ENCODE measurements at places on chromosomes 5 and 9.

GRCh38 chr5:176593273-176593869, 16.6 kb downstream of the GPRIN1 start:
- no peak for DNase-seq

DNA sequence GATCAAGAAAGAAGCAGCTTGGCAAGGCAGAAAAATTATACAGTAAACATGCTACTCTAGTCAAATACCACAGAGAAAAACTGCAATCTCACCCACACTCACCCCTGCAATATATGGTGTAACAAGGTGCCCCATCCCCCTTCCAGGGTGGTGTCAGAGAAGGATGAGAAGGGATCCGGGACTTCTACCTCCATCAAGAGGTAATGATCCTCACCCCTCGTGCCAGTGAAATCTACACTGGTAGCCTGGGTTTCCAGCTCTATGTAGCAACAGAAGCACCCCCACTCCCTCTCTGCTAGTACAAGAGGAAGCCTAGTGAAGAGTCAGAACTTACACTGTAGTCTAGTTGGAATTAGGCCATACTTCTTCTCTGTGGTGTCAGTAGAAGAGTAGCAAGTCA, 18.9 kb downstream of the SLCO4C1 start:
- DNase-seq, result no peak

DNA sequence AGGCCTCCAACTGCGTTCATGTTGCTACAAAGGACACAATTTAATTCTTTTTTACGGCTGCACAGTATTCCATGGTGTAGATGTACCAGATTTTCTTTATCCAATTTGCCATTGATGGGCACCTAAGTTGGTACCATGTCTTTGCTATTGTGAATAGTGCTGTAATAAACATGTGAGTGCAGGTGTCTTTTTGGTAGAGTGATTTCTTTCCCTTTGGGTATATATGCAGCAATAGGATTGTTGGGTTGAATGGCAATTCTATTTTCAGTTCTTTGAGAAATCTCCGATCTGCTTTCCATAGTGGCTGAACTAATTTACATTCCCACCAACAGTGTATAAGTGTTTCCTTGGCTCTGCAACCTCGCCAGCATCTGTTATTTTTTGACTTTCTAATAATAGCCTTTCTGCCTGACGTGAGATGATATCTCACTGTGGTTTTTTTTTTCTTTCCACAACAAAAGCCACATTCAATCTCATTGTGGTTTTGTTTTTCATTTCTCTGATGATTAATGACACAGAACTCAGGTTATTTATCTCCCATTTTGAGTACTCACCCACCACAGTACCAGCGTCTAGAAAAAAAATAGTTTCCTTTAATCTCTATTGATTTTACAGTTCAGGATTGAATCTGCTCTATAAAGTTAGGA, 21.9 kb downstream of the ARRDC3 start:
- no peak for DNase-seq

DNA sequence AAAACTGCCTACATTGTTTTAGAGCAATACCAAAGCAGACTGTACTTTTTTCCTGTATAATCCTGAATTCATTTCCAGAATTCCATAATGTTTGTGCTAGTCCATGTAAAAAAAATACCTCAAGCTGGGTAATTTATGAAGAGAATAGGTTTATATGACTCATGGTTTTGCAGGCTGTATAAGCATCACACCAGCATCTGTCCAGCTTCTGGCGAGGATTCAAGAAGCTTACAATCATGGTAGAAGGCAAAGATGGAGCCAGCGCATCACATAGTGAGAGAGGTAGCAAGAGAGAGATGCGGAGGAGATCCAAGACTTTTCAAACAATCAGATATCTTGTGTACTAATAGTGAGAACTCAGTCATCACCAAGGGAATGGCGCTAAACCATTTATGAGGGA, 280.3 kb upstream of the CDH9 start:
- DNase-seq, result no peak

DNA sequence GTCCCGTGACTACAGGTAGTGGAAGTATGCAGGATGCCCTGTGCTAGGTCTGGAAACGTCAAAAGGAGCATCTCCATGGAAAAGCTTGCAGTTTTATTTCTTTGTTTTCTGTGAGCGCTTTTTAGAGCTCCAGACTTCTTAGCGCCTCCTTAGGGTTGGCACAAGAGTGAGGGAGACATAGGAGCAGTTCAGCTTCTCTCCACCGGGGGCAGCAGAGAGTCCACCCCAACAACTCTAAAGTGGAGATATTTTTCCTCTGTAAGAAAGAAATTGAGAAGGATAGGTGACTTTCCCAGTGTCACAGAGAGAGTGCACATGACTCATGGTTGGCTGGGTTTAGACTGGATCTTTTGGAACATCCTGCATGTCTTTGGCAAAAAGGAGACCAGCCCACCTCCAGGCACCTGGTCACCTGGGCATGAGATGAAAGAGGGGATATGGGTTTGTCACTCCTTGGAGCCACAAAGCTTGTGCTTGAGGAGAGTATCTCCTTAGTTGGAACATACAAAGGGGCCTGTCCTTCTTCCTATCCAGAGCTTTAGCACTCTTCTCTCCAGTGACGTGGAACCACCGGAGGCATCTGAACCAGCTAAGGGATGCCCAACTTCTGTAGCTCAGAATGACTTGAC, 637.7 kb downstream of the SEMA5A start:
- peak; percentile 51 for DNase-seq

DNA sequence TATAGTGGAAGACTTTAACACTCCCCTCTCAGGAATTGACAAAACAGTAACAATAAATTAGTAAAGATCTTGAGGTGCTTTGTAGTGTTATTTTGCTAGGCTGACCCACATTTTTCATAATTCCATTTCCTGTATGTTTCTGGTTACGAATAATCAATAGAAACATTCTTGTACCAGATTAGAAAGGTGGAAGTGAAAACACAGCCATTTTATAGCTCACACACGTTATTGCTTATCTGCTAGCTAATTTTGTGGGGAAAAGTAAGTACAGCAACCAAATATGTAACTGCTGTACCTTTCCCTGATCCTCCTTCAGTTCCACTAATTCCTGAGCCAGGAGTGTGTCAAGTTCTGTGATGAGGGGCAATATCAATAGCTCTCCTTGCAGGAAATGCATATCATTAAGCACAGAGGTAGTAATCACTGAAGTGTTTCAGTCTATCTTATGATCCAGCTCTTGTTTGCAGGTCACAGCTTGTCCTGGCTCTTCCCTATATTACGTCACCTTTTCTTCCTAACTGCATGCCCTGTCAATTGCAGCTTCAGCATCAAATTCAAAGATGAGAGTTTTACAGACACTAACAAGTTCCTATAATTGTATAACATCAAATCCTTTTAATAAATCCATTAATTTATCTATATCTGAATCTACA, 59.4 kb downstream of the MINAR2 start:
- peak; percentile 85 for DNase-seq

GRCh38 chr9:92349771-92350739, 24.3 kb downstream of the CENPP start:
- DNase-seq, result no peak

GRCh38 chr5:144525000-144525399, 354.3 kb downstream of the KCTD16 start:
- no peak for DNase-seq

DNA sequence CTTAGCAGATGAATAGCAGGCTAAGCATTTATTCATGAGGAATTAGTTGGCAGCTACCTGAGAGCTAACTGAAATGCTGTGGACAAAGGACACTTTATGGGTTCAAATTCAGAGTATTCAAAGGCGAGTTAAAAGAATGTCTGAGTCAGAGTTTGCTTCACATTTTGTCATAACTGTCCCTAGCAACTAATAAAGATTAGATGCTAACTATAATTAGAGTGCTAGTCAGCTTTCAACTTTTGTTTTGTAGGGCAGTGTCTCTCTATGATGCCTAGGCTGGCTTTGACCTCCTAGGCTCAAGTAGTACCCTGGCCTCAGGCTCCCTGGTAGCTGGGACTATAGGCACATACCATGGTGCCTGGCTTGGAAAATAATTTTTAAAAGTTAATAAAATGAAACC, 4.6 kb downstream of the SMC5 start:
- DNase-seq, result peak; percentile 43

- no peak for DNase-seq
These were observed 260.4 kb upstream of the IRX4 start for GRCh38 chr5:2143088-2143487.

DNA sequence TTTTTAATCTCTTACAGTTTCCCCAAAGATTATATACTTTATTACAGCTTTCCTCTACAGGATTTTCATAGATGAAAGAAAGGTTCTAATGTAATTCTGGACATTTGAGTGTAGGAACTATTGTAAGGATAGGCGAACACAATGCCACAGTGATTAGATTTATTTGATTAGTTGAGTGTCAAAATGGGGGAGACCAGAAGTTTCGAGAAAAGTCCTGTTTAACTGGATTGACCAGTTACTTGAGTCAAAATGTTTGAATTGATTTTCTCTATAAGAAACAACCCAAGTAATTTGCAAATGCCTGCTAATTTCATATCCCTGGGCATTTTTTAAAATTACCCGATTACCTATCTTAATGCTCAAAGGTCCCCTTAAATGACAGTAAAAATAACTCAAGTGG, 50.6 kb downstream of the SMARCA2 start:
- peak; percentile 15 for DNase-seq

GRCh38 chr9:30967476-30967875, 1417.0 kb upstream of the ACO1 start:
- peak; percentile 30 for DNase-seq

- no peak for DNase-seq
These were observed 18.8 kb upstream of the ALDH1B1 start for GRCh38 chr9:38373679-38374078.

- peak; percentile 85 for DNase-seq
These were observed 82.5 kb downstream of the SEMA6A start for GRCh38 chr5:116492016-116492623.

- DNase-seq, result no peak
These were observed 51.4 kb upstream of the NEK6 start for GRCh38 chr9:124206391-124206790.

GRCh38 chr9:4592886-4593285, 69.2 kb upstream of the PLPP6 start:
- DNase-seq, result no peak

GRCh38 chr5:122699201-122699600, 75.7 kb upstream of the SNX2 start:
- DNase-seq, result no peak

- DNase-seq, result no peak
These were observed 139.8 kb upstream of the SLC30A5 start for GRCh38 chr5:68953875-68954617.

DNA sequence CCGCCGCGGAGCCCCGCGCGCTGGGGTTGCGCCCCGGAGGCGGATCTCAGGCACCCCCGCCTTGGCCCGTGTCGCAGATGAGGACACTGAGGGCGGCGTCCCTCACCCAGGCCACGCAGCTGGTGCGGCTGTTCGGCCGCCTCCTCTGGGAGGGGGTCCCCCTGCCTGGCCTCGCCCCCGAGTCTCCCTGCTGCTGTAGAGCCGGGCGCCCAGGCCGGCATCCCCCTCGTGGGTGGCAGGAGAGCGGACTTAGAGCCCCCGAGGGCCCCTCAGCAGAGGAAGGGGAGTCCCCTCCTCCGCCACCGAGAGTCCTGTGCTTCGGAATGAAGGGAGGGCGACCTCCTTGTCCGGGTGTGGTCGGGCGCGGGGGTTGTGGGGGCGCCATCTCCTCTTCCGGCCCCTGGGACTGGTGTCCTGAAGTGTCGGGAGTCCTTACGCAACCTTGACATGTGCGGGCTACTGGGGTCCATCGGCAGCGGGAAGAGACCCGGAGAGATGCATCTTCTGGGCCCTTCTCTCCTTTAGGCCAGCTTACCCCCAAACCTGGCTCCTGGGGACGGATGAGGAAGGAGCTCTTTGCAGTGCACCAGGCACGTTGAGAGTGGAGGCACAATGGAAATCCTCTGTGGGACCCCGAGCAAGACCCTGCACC, 11.7 kb upstream of the EXOSC2 start:
- DNase-seq, result no peak

- DNase-seq, result peak; percentile 2
These were observed 141.3 kb upstream of the LPAR1 start for GRCh38 chr9:111179577-111179976.

DNA sequence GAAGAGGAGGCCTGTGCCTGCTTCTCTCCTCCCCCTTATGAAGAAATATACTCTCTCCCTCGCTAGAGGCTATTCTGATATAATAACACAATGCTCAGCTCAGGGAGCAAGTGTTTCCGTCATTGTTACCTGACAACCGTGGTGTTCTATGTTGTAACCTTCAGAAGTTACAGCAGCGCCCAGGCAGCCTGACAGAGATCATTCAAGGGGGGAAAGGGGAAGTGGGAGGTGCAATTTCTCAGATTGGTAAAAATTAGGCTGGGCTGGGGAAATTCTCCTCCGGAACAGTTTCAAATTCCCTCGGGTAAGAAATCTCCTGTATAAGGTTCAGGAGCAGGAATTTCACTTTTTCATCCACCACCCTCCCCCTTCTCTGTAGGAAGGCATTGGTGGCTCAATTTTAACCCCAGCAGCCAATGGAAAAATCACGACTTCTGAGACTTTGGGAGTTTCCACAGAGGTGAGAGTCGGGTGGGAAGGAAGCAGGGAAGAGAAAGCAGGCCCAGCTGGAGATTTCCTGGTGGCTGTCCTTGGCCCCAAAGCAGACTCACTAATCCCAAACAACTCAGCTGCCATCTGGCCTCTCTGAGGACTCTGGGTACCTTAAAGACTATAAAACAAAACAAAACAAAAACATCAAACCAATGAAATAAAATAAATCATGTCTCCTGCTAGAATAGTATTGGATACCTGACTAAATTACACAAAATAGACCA, 1.3 kb downstream of the TMEM174 start:
- peak; percentile 5 for DNase-seq

DNA sequence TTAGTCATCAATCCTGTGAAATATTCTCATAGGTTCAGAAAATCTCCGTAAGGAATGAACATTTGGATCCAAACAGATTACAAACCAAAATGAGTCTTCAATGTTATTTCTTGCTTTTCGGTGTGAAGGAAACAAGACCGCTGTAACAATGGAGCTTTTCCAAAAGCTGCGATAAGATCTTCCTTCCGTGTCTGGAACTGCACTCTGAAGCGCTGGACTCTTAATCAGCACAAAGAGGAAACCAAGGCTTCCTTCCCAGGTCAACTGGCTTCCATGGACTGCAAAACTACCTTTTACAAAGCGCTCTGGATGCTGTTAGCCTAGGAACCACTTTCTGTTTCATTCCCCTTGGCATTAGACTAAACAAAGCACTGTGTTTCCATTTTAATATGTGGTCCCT, 137.9 kb upstream of the BASP1 start:
- no peak for DNase-seq

DNA sequence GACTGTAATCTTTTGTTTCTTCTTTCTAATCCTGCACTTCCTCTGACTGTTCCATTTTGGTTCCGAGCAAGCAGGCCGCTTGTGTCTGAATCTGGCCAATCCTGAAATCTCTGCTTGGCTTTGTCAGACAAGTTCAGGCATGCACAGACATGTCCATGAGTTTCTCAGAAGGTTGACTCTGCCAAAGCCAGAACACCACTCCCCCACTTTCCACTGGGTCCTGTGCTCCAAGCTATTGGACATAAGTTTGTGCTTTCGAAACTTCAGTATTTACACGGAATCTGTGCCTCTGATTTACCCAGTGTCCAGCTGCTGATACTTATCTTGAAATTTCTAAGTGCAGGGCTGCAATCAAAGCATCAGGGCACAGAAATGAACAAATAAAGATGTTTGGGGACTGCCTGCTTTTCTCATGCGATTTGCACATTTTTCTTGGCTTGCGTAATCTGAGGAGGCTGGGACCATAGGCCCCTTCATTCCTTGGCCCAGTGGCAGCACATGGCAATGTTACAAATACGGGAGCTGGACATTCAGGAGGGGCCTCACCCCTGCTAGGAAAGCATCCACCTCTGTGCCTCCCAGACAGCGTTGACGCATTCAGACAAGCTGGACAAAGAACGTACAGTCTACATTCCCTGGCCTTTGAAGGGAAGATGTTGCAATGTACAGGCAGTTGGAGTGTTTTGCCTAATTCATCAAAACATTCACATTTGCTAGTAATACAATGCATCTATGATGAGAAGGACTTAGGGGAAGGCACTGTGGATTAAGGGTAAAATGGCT, 209.2 kb upstream of the PAPPA start:
- peak; percentile 99 for DNase-seq

Measured in epithelial cell of esophagus (primary cell).